Sciatic nerve (tissue), 2 donors: ENCODE measurements at places on chromosomes 5 and 9. TPM values are rescaled to one million over a fixed set of nuclear protein-coding genes. Genes with fewer than 3 reads are reported as not detected.

The PAEP gene
- total RNA-seq = not detected

The MARCOL gene
- total RNA-seq = not detected

The TGFBI gene
- 232 TPM for total RNA-seq

The SLCO6A1 gene
- not detected for total RNA-seq

The KIF12 gene
- total RNA-seq = 0.22 TPM

The SH3TC2 gene
- total RNA-seq = 59.1 TPM

The GRIN1 gene
- not detected for total RNA-seq

The BAAT gene
- total RNA-seq = not detected

The SLC25A48 gene
- total RNA-seq = 59.3 TPM

The PCA3 gene
- total RNA-seq = 0.18 TPM

The PHF24 gene
- total RNA-seq = 0.45 TPM

The SLC12A7 gene
- 31.7 TPM for total RNA-seq

DNA sequence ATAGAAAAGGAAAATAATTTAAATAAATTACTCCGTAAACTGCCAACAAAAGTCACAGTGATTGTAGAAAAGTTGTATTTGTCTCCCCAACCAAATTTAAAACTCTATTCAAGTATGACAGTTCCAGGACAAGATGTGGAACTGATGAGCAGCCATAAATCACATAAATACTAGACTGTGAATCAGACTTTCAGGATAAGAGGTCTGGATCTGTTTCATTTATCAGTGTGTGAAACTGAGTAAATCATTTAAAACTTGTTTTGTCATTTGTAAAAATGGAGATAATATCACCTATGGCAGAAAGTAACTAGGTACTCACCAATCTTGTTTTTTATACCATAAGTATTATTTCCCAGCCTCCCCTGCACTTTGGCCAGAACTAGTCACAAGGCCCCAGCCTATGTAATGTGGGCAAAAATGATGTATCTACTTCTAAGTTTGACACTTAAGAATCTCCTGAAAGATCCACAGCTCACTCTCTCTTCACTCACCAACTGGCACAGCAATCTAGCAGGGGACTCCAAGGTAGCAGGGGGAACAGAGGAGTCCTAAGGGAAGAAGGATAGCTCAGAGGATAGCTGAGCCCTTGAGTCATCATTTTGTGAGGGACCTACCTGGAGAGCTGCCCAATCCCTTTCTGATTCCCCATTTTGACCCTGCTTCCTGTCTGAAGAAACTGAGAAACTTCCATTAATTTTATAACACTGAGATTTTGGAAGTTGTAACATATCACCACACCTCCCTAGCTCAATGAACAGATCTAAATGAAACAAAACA, 31.6 kb downstream of the TMEM161B start:
- DNase-seq = no peak

- no peak for DNase-seq
Observed at GRCh38 chr5:93126634-93127033, 454.4 kb downstream of the NR2F1-AS1 start.

DNA sequence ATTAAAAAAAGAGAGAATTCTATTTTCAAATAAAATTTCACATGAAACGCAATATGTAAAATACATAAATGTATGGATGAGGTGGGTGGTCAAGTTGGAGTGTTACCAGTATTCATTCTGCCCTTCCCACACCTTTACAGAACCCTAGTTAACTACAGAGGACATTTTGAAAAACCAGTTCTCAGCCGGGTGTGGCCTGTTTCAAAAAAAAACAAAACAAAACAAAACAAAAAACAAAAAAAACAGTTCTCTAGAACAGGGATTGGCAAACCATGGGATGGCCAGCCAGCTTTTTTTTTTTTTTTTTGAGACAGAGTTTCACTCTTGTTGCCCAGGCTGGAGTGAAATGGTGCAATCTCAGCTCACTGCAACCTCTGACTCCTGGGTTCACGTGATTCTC, 28.4 kb upstream of the HK3 start:
- no peak for DNase-seq

- no peak for DNase-seq
Observed at GRCh38 chr5:25255128-25255527, 610.4 kb upstream of the CDH10 start.

DNA sequence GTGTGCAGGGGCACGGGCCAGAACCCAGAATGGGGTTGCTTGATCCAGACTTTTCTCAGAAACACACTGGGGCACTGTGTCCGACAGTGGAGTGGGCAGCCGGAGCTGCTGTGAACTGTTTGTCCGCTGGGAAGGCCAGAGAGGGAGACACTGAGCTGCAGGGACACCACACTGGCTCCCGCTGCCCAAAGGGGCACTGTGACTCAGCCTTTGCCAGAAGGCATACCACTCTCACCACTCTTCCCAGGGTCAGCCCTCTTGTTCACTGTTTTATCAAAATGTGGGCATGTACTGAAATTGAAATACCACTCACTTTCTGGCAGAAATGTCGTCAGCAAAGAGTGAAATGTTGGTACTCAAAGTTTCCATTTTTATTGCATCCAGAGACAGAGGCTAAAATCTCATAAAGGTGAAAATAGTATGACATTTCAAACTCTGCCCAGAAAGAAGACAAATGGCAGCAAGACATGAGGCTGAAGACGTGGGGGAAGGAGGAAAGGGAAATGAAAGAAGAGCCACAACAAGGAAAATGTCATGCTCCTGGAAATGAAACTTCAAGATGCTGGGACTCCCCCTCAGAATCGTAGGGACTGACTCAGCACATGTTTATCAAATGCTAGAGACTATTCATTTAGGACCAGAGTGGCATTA, 4.5 kb upstream of the IL7R start:
- DNase-seq = no peak

- DNase-seq = no peak
Observed at GRCh38 chr5:27830546-27830945, 792.2 kb upstream of the CDH9 start.

- DNase-seq = no peak
Observed at GRCh38 chr5:37174928-37175327, 74.2 kb downstream of the CPLANE1 start.

GRCh38 chr9:104911032-104911607, 16.8 kb downstream of the ABCA1 start:
- no peak for DNase-seq

DNA sequence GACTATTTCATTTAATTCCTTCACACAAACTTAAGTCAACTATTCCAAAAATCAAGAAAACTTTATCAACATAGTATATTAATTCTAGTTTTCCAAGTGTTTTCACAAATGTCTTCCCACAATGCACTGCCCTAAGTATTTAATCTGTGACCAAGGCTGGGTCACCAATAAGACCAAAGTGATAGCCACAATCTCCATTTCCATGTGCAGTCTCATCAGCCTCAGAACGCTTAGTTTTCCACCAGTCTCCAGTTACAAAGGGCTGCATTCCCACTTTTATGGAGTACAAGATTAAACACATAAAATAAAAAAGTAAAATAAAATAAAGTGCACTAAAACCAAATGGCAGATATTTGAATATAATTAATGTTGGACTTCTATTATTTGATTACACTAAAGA, 371.6 kb upstream of the CCNH start:
- DNase-seq = no peak

DNA sequence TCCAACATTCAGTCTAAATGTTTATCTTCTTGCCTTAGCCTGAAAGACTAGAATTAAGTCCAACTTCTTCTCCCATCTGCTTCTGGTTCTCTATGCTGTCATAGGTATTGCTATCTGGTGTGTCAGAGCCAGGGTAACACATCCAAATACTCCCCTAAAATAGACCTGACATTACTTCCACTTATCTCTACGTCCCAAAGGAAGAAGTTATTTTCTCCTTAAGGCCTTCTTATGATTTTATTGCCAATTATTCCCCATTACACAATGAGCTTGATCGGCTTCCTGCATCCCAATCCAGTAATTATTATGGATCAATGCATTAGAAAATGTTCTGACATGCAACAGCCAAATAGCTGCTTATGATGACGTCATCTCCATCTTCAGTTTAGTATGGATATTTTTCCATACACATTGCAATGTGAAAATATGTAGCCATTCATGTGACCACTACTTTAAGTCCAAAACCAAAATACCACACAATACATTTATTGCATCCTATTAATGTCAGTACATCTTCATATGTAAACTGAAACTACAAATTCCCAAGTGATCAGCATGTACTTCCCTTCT, 555.5 kb downstream of the MAT2B start:
- no peak for DNase-seq

GRCh38 chr5:96911139-96911538, 24.7 kb upstream of the LNPEP start:
- DNase-seq = no peak

- DNase-seq = no peak
Observed at GRCh38 chr9:89218040-89218928, 39.7 kb upstream of the SHC3 start.
